ENCODE measurements at places on chromosomes 1 and 21.

GRCh38 chr1:204426035-204426436, 14.4 kb upstream of the PPP1R15B start:
- no peak for DNase-seq

GRCh38 chr1:176735201-176735600, 272.2 kb downstream of the PAPPA2 start:
- no peak for DNase-seq

GRCh38 chr21:45170987-45171386, 96.6 kb downstream of the ADARB1 start:
- no peak for DNase-seq

DNA sequence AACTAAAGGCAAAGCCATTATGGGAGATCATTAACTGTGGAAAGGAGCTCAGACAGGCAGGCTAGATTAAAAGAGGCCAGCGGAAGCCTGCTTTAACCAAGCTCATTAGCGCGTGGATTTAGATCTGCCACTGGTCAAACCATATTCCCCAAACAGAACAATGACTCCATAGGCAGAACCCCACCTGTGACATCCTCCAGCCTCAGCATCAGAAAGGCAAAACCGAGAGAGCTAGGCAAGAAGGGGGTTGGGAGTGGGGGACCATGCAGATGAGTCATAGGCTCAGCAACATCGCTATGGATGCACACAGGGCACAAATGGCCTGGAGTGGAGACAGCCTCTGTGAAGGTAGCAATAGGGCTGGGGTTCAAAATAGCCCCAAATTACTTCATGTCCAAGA, 20.6 kb downstream of the MKNK1 start:
- no peak for DNase-seq

DNA sequence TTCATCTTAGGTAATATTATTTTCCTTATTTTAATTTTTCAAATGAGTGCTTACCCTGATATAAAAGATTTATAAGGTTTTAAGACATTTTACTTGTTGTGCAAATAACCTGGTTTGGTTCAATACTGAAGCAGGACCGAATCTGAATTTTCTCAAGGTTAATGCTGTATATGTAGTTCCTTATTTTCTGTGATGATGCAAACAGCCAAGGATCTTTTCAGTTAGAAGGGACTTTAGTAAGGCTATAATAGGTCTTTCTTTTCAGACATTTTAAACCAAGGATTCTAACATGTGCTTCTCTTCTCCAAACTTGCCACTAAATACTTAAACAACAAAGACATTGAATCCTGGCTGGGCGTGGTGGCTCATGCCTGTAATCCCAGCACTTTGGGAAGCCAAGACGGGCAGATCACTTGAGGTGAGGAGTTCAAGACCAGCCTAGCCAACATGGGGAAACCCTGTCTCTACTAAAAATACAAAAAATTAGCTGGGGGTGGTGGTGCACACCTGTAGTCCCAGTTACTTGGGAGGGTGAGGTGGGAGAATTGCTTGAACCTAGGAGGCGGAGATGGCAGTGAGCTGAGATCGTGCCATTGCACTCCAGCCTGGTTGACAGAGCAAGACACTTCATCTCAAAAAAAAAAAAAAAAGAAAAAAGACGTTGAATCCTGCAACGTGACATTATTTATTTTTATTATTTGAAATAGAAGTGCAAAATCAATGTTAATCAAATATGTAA, 3.2 kb upstream of the ARPC5 start:
- DNase-seq = no peak

DNA sequence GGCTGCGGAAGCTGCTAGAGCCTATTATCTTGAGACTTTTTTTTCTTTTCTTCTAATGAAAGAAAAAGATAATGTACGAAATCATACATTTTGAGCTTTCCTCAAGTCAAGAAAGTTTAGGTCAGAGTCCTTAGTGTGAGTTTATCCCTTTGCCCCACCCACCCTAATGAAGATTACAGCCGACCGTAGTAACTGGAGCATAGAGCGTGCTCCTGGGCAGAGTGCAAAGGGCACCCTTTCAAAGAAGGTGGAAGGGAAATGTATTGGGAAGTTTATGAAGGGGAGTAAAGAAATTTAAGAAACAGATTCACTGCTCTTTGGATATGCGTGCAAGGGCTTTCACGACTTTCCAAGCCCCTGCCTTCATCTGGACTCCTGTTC, 17.2 kb downstream of the GNG12 start:
- DNase-seq = no peak

DNA sequence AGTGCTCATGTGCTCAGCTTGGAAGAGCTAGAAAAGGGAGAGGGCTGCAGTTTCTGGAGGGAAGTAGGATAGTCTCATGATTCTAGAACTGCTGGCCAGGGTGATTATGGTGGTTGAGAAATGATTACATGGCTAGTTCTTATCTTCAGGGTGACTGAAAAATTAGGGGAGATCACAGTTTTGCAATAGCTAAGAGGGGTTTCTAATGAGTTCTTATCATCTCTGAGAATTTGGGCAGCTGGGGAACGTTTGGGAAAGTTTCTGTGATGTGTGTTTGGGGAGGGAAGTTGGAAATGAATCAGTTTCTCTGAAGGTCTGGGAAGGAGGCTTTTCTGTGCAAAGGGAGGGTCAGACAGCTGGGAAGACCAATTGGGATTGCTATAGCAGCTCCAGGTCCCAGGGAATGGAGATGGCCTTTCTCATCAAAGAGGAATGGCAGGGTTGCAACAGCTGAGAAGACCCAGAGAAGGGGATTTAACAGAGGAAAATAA, 7.6 kb upstream of the RHOU start:
- DNase-seq = no peak

GRCh38 chr1:47738560-47739182, 258.5 kb downstream of the TRABD2B start:
- DNase-seq = peak; percentile 25
